ENCODE measurements at places on chromosomes 5 and 9. TPM values are rescaled to one million over a fixed set of nuclear protein-coding genes. Genes with fewer than 3 reads are reported as not detected.

DNA sequence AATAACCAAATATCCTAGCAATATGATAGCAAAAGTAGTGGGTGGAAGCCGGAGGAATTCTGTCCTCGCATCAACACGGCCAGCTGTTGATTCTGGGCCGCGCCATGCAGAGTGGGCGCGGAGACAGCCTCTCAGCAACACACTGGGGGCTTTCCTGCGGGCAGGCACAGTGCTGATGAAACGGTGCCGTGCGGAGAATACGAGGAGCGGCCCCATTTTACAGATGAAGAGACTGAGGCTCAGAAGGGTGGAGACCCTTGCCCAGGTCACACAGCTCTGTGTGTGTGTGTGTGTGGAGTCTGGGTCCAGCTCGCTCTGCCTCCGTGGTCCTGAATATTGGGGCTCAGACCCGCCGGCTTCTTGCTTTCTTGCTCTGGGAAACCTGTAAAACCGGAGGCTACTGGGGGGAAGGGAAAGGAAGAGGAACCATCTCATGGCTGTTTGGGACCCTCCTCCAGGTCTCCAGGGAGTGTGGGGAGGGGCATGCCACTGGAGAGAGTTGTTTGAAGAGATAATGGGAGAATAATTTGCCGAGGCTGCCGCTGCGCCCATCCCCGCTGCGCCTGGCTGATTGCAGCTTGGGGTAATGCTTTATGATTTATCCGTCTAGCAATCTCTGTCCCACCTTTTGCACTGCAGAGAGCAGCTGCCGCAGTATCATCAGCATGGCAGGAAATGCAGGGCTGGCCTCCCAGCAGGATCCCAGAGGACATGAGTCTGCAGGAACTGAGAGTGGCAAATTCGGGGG, 36.6 kb downstream of the NCS1 start:
- no peak overlapping the region for H3K4me3 ChIP-seq
- H3K27ac ChIP-seq, result no peak overlapping the region
- H3K36me3 ChIP-seq, result peaks cover 6% of the 10 kb centered on the region

DNA sequence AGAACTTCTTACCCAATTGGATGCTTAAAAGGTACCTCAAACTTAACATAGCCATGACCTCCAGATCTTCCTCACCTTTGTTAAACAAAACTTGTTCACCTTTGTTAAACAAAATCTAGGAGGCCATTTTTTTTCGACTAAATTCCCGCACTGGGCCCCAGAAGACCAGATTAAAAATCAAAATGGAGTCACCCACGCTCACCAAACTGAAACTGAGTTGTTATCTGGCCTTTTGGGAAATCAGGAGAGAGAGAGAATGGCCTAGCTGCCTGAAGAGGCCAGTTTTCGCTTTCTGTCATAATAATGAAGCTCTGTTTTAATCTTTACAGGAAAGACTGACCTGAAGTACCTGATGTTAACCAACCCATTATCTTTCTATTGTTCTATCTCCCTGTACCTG, 69.4 kb downstream of the FYB1 start:
- H3K27ac ChIP-seq, result no peak overlapping the region
- no peaks in the 10 kb centered on the region for H3K27me3 ChIP-seq
- no peaks in the 10 kb centered on the region for H3K36me3 ChIP-seq
- no peak for DNase-seq

- H3K36me3 ChIP-seq, result no peaks in the 10 kb centered on the region
- peaks cover 6% of the 10 kb centered on the region for H3K4me1 ChIP-seq
- no peak overlapping the region for H3K4me3 ChIP-seq
- no peak for DNase-seq
- no peaks in the 10 kb centered on the region for H3K27me3 ChIP-seq
Observed at GRCh38 chr5:119037496-119038215, 33.2 kb upstream of the DMXL1 start.

DNA sequence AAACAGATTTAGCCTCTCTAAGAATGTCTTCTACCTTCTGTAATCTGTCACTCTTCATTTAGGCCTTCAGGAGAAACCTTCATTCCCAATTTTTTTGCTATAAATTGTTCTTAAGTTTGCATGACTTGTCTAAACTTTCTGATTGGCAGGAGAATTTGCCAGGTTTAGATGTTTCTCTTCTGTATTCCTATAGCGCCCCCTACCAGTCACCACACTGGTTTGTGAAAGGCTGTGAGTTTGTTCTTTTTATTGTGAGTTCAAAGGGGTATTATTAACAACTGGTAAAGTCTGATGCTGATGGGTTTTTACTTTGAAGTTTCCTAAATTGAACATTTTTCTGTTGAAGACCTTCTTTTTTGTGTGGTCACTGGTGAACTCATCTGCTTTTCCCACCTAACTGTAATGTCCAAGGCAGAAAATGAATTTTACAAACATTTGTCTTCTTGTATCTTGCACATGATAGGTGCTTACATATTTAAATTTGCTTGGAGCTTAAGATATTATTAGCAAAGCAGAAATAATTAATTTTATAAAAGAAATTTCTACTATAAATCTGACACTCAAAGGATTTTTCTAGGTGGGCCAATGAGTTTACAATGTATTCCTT, 18.4 kb upstream of the F2RL2 start:
- H3K4me3 ChIP-seq, result no peak overlapping the region
- H3K27ac ChIP-seq, result no peak overlapping the region
- no peaks in the 10 kb centered on the region for H3K36me3 ChIP-seq
- no peaks in the 10 kb centered on the region for H3K27me3 ChIP-seq
- peak; percentile 83 for DNase-seq

- no peak overlapping the region for H3K4me3 ChIP-seq
- H3K27me3 ChIP-seq, result no peaks in the 10 kb centered on the region
- no peaks in the 10 kb centered on the region for H3K36me3 ChIP-seq
- no peak overlapping the region for H3K27ac ChIP-seq
- DNase-seq, result no peak
Observed at GRCh38 chr9:19133549-19134345, 6.5 kb upstream of the PLIN2 start.

DNA sequence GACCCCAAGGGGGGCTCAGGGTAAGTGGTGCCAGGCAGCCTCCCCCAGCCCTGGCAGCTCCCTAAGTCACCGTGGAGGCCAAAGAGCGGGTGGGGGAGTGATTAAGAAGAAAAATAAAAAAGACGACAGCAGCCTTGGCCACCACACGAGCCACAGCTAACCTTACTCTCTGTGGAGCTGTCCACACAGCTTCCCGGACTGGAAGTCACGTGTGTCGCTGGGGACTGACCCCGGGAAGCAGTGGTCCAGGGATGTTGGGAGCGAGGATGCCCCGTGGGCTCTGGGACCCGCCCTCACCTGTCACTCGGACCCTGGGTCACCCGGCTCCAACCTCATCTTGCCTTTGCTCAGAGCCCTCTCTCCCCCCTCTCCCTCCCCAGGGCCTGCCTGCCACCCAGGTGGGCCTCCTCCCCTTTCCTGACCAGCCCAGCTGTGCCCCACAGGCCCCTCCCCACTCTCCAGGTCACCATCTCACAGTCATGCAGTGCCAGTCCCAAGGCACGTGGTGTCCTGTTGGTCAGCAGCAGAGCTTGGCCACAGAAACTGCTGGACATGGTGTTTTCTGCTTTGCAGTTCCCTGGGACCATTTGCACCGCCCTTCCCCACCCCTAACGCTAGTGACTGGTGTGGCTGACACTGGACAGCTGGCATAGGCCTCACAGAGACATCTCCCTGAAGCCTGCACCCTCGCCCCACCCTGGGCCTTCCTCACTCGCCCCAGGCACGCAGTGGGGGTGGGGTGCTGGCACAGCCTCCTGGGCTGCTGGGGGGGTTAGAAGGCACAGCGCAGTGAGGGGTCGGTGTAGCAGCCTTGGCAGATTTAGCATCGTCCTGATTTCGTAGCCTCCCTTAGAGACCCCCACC, 9.8 kb upstream of the EXOC3 start:
- H3K36me3 ChIP-seq, result no peaks in the 10 kb centered on the region
- DNase-seq, result no peak
- H3K27me3 ChIP-seq, result no peaks in the 10 kb centered on the region
- no peak overlapping the region for H3K27ac ChIP-seq

DNA sequence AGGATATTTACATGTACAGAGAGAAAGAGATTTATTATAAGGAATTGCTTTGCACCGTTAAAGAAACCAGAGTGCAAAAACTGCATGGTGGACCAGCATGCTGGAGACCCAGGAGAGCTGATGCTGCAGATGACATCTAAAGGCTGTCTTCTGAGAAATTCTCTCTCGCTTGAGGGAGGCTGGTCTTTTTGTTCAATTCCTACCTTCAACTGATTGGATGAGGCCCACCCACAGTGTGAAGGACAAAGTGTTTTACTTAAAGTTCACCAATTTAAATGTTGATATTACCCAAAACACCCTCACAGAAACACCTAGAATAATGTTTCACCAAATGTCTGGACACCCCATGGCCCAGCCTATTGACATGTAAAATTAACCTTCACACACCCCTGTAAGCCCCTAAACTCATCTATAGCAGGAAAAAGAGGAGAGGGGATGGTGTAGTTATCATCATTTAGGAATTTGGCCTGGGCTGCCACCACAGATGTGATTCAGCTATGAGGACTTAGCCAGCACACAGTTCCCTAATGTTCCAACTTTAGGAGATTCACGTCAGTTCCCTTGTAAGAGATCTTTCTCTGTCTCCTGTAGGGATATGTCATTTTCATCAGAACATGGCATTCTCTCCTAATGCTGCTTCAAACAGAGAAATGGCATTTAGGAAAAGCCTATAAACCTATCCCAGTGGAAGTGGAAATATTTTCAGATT, 358.2 kb upstream of the TLE4 start:
- H3K27ac ChIP-seq, result no peak overlapping the region
- H3K27me3 ChIP-seq, result no peaks in the 10 kb centered on the region
- no peaks in the 10 kb centered on the region for H3K4me1 ChIP-seq
- DNase-seq, result no peak
- H3K4me3 ChIP-seq, result no peak overlapping the region
- H3K36me3 ChIP-seq, result no peaks in the 10 kb centered on the region

GRCh38 chr9:37371565-37372464, 50.7 kb upstream of the GRHPR start:
- no peak overlapping the region for H3K4me3 ChIP-seq
- no peaks in the 10 kb centered on the region for H3K4me1 ChIP-seq
- peak; percentile 25 for DNase-seq
- H3K36me3 ChIP-seq, result peaks cover 5% of the 10 kb centered on the region

DNA sequence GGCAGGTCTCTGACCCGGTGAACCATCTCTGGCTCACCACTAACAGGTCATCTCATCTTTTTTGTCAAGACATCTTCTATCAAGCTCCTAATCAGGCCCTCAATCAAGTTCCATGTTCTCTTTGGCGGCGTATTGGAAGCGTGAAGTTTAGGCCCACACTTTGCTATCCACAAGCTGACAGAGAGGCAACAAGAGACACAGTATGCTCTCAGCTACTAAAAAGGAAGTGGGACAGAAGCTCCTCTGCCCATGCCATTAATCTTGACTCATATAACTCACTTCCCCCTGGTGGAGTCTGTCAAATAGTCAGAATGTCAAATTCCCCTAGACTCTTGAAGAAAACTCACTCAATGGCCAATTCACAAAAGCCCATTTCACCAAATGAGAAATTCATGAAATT, 77.6 kb upstream of the TMC1 start:
- DNase-seq, result no peak
- peak overlapping the region; percentile 1 for H3K27ac ChIP-seq
- H3K27me3 ChIP-seq, result no peaks in the 10 kb centered on the region
- peaks cover 4% of the 10 kb centered on the region for H3K36me3 ChIP-seq
- no peak overlapping the region for H3K4me3 ChIP-seq

DNA sequence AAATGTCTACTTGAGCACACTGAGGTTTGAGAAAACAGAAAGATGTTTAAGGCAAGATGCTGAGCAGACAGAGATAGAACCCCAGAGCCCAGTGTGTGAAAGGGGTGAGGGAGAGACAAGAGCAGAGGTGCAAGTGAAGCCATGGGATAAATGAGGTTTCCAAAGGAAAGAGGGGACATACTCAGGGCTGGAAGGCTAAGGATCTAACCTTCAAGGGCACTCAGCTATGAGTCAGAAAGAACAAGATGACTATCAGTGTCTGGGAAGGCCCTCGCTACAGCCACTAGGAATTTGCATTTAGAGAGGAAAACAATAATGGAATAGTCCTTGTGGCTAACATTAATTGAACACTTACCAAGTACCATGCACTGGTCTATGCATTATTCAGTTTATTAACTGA, 113.7 kb downstream of the HTR4 start:
- H3K27ac ChIP-seq, result no peak overlapping the region
- H3K27me3 ChIP-seq, result peaks cover 32% of the 10 kb centered on the region
- no peak for DNase-seq
- no peaks in the 10 kb centered on the region for H3K4me1 ChIP-seq
- no peaks in the 10 kb centered on the region for H3K36me3 ChIP-seq

GRCh38 chr9:71583792-71584191, 184.5 kb downstream of the CEMIP2 start:
- no peak for DNase-seq
- no peaks in the 10 kb centered on the region for H3K4me1 ChIP-seq
- H3K4me3 ChIP-seq, result no peak overlapping the region
- H3K27me3 ChIP-seq, result no peaks in the 10 kb centered on the region
- no peak overlapping the region for H3K27ac ChIP-seq
- no peaks in the 10 kb centered on the region for H3K36me3 ChIP-seq

GRCh38 chr5:77426670-77427069, 65.4 kb downstream of the WDR41 start:
- H3K4me1 ChIP-seq, result no peaks in the 10 kb centered on the region
- H3K4me3 ChIP-seq, result no peak overlapping the region
- no peaks in the 10 kb centered on the region for H3K27me3 ChIP-seq
- H3K27ac ChIP-seq, result no peak overlapping the region
- DNase-seq, result no peak

DNA sequence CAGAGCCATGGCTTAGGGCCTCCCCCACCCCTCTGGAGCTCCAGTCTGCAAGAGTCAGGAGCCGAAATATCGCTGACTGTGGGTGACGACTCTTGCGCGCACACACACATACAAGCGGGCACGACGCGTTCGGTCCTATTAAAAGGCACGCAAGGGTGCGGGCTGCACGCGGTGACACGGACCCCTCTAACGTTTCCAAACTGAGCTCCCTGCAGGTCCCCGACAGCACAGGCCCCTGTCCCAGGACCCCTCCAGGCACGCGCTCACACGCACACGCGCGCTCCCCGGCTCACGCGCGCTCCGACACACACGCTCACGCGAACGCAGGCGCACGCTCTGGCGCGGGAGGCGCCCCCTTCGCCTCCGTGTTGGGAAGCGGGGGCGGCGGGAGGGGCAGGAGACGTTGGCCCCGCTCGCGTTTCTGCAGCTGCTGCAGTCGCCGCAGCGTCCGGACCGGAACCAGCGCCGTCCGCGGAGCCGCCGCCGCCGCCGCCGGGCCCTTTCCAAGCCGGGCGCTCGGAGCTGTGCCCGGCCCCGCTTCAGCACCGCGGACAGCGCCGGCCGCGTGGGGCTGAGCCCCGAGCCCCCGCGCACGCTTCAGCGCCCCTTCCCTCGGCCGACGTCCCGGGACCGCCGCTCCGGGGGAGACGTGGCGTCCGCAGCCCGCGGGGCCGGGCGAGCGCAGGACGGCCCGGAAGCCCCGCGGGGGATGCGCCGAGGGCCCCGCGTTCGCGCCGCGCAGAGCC, at the start of gene GRIN1:
GRIN1 (plus strand) TSS at position 433 of the 746 bp plus-strand sequence. CDS start 333 bp downstream, outside the sequence.
- H3K4me3 ChIP-seq, result no peak within 1 kb of the TSS
- H3K27ac ChIP-seq, result no peak within 1 kb of the TSS
- DNase-seq, result no peak
- H3K4me1 ChIP-seq, result peaks cover 6% of the 10 kb centered on the region
- peaks cover 25% of the 10 kb centered on the region for H3K27me3 ChIP-seq

GNA14 gene
- total RNA-seq, result not detected

FGFR4 gene
- total RNA-seq, result 1.5 TPM

NR5A1 gene
- total RNA-seq, result not detected

ST8SIA4 gene
- 0.54 TPM for total RNA-seq

PFN3 gene
- total RNA-seq, result not detected

ALG2 gene
- 54.6 TPM for total RNA-seq

Data from MCF 10A (cell line).